ENCODE measurements at places on chromosomes 13 and 19.

- DNase-seq: no peak
These were observed 834.5 kb downstream of the GPC5 start for GRCh38 chr13:92232871-92233270.

GRCh38 chr13:30319130-30319529 is 11.8 kb upstream of the KATNAL1 start:
- DNase-seq: no peak

GRCh38 chr19:29062475-29063435 is 150.2 kb downstream of the UQCRFS1 start:
- DNase-seq: no peak

DNA sequence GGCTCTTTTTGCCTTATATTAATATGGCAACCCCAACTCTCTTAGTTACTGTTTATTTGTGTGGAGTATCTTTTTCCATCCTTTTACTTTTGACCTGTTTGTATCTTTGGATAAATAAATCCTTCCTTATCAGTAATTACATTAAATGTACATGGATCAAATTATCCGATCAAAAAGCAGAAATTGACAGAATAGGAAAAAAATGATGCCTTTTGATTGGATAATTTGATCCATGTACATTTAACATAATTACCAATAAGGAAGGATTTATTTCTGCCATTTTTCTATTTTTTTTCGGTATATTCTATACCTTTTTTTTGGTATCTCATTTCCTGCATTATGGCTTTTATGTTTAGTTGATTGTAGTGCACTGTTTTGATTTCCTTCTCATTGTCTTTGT is 57.2 kb downstream of the ZMYM2 start:
- DNase-seq: no peak

GRCh38 chr19:57406516-57407123 is 4.3 kb upstream of the ZNF17 start:
- peak; percentile 15 for DNase-seq

DNA sequence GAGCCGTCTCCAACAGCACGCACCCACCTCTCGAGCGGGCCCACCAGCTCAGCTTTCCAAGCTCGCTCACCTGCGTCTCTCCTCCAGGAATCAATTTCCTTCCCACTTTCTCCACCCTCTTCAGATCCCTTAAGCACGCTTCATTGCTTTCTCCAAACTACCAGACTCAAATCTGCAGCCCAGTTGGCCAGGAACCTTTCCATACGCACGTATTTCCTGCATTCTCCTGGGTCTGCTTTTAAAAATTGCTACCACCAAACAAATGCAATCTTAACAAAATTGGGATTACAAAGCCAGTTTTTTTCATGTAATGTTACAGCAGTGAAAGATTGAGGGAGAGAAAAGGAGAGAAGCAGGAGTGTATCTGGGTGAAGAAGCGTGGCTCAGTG is 1.5 kb downstream of the ENOX1 start:
- DNase-seq: no peak

DNA sequence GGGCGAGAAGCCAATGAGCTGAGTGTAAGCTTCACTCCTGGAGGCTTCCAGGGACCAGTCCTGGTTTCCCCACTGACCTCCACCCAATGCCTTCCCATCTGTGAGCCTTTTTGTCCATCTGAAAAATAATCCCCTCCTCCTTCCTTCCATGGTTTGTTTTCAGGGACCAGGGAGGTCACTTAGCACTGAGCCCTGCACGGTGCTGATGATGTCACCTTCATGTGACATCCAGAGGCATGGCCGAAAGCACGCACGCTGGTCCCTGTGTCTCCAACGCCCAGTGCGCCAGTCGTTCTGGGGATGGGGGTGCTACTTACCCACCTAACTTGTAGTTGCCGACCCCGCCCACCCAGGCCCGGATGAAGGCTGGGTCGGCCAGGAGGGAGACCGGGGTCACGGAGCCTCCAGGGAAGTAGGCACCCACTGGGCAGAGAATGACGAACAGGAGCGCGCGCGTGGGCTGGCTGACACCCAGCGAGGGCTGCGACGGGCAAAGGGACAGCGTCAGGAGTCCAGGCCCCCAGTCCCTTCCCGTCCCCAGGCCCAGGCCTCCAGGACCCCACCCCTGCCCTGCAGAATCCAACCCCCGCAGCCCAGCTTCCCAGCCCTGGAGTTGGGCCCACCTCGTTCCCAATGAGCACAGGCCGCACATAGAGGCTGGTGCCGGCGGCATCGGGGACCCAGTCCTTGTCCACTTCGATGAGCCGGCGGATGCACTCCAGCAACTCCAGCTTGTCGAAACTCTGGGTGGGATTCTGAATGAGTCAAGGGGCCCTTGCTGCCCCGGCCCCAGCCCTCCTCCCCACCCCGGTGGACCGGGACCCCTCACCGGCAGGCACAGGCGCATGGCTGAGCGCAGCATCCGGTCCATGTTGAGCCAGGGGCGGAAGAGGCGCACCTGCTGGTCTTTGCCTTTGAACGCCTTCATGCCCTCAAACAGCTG is 11.2 kb downstream of the BCAT2 start:
- DNase-seq: no peak

DNA sequence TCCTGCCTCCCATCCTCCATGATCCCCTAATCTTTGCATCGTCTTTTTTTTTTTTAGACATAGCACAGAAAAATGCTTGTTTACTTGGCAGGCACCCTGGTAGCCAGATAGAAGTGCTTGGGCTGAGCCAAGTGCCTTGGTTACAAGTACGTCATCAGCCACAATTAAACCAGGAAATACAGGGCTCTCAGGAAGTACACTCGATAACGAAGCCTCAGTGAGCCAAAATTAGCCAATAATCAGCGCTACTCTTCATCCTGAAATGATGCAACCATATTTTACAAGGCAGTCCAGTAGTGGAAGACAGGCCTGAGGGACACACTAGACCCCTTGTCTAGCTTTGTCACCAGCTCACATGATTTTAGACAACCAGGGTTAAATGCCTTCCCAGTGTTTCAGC is 194.0 kb upstream of the NBEA start:
- DNase-seq: no peak

- peak; percentile 65 for DNase-seq
These were observed 57.0 kb downstream of the RBM26 start for GRCh38 chr13:79349011-79349410.

- no peak for DNase-seq
These were observed 37.6 kb downstream of the SPRY2 start for GRCh38 chr13:80303225-80303811.
